IPS DF 19.7 (cell line): ENCODE measurements at places on chromosomes 1 and 21.

DNA sequence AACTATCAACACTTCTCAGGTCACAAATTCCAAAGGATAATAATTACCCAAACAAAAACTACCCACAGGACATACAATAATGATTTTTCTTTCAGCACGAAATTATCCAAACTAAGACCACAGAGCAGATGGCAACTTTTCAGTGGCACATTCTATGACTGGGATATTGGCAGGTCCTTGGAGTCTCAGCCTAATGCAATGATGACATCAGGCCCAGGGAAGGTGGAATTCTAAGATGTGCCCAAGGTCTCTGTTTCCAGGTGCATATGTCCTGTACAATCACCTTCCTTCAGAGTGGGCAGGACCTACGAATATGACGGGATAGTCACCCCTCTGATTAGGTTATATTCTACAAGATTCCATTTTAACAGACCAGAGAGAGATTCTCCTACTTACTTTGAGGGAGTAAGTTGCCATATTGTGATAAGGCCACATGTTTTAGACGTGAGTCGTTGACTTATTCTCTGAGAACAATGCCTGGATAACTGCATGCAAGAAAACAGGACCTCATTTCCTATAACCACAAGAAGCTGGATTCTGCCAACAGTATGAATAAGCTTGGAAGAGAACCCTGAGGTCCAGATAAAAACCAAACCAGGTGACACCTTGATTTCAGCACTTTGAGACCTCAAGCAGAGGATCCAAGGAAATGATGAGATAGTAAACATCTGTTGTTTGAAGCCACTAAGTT lies 69.9 kb downstream of the ZC3H11B start:
- DNase-seq = no peak

- no peak for DNase-seq
These were observed 14.6 kb upstream of the MPZL1 start for GRCh38 chr1:167706931-167707877.

GRCh38 chr1:21337454-21337927 lies 47.2 kb upstream of the ECE1 start:
- no peak for DNase-seq

DNA sequence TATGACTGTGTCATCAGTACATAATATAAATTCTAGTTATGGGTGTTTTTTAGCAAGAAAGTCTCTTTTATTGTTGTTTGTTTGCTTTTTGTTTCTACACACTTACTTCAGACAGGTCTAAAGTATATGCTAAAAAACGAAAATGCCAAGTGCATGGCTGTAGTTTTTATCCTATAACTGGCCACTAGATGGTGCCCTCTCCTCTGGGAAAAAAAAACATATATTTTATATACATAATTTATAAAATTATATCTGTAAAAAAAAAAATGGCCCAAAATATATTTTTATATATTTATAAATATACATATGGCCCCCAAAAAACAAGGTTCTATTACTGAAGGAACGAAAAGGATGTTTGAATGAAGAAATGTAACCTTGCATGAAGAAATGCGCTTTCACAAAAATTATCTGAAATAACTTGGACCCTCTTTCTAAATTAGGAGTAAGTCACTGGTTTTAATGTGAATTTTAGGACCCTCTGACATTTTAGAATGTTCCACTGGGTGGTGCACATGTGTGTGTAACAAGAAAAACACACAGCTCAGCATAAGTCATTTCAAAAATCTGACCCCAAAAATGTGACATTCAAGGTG lies 93.5 kb downstream of the TTLL7 start:
- DNase-seq = no peak

- DNase-seq = no peak
These were observed 37.7 kb downstream of the MARK1 start for GRCh38 chr1:220565670-220566069.

DNA sequence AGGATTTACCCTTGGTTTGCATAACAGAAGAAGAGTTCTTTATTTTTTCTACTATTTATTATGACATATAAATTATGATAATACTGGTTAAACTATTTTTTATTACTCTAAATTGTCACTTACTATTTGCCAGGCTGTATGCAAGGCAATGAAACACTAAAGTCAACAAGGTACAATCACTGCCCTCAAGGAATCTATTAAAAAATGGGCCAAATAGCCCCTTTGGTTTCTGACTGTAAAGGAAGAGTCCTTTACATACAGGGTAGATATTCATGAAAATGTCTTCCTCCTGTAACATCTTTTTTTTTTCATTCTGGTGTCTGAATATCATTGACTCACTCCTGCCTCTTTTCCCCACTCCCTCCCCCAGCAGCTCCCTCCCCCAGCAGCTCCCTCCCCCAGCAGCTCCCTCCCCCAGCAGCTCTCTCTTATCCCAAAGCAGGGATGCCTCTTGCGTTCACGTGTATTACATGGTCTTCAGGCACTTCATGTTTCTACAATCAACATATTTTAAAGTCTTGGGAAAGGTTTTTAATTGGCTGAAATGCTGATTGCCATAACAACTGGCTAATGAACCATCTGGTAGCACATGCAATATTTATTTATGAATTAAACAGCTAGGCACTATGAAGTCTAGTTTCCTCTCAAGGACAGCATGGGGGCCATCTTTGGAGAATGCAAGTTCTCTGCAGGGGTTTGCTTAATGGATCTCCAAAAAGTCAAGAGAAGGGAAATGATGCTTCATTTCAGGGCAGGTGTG lies 400.4 kb upstream of the PLXNA2 start:
- no peak for DNase-seq

DNA sequence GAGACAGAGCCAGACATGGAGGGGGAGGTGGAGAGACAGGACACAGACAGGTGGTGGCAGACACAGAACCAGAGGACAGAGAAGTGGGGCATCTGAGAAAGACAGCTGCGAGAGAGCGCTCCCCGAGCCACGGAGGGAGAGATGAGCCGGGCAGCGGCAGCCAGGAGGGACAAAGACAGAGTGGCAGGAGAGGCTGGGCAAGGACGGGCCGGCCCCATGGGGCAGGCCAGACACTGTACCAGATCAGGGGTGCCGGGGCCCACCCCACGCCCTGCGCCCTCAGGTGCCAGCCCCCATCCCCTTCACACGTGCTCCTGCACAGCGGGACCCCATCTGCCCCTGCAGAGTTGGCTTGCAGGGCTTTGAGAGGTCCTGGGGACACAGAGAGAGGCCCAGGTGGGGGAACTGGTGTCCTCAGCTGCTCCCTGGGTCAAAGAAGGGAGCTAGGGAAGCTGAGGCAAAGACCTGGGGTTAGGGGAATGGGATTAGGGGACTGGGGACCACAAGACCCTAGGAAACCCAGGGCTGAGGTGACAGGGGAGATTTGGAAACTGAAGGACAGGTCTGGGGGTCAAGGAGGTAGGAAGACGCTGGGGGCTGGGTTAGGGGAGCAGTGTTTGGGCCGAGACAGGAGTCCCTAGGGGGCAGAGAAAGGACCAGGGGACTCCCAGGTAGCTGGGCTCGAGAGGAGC lies 643 bp downstream of the FNDC5 start:
- no peak for DNase-seq

DNA sequence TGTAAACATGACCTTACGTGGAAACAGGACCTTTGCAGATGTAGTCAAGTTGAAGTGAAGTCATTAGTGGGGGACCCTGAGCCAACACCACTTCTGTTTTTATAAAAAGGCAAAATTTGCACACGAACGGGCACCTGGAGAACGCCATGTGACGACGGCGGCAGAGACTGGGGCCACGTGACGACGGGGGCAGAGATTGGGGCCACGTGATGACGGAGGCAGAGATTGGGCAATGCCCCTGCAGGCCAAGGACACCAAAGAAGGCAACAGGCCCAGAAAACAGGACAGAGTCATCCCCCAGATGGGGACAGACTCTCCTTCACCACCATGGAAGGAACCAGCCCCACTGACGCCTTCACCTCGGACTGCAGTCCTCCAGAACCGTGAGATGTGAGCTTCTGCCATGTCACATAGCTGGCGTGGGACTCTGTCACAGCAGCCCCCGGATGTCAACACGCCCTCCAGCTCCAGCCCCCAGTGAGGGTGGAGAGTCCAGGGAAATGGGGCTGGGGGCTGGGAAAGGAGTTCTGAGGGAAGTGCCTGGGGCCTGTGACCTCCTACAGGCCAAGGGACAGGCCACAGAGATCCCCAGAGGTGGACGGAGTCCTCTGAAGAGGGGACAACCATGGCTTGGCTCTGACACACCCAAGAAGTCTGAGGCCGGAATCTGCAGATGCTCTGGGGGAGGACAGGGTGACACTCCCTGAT lies 4.0 kb downstream of the KRTAP12-4 start:
- DNase-seq = no peak

- no peak for DNase-seq
These were observed 17.3 kb downstream of the DDR2 start for GRCh38 chr1:162649583-162649982.
